ENCODE measurements at places on chromosomes 2 and 18.

- DNase-seq, result no peak
Measured at GRCh38 chr2:231987124-231987727, 25.7 kb downstream of the DIS3L2 start.

- DNase-seq, result no peak
Measured at GRCh38 chr18:10275486-10275885, 178.9 kb upstream of the APCDD1 start.

- DNase-seq, result no peak
Measured at GRCh38 chr2:19062370-19062769, 296.1 kb downstream of the OSR1 start.

- no peak for DNase-seq
Measured at GRCh38 chr18:13232086-13232917, 13.7 kb downstream of the LDLRAD4 start.

GRCh38 chr2:170320948-170321347 lies 143.0 kb downstream of the MYO3B start:
- no peak for DNase-seq

GRCh38 chr18:78965260-78965659 lies 14.4 kb upstream of the SALL3 start:
- no peak for DNase-seq

GRCh38 chr2:217813828-217814227 lies 189.0 kb downstream of the TNS1 start:
- no peak for DNase-seq

DNA sequence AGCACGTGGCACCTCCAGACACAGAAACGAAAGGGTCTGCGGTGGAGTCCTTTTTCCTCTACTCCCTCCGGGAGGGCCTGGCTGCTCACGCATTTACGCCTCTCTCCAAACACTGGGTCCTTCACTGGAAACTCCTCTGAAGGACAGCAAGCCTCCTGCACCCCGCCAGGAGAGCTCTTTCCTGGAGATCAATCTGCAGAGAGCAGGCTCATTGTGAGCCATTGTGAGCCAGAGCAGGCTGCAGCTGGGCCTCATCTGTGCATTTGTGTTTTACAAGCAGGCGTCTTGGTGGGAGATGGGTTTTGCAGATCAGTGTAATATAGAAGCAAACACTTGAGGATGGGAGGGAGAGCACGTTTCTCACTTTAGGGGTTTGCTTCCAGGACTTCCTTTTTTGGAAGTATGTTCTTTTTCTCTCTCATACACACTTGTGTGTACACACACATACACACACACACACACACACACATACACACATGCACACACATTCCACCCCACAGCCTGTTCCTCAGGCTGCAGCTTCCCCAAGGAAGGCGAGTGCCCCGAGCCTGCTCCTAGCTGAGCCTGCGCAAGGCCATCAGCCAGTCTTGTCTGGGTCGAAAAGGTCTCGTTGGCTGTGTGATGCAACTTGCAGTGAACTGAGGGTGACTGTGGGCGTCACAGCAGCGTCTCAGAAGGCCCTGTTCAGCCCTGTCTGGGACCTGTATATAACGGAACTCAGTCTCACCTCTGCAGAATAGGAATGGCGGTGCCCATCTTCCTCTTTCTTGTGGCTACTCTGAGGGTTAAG lies 163.5 kb downstream of the GLI2 start:
- no peak for DNase-seq

DNA sequence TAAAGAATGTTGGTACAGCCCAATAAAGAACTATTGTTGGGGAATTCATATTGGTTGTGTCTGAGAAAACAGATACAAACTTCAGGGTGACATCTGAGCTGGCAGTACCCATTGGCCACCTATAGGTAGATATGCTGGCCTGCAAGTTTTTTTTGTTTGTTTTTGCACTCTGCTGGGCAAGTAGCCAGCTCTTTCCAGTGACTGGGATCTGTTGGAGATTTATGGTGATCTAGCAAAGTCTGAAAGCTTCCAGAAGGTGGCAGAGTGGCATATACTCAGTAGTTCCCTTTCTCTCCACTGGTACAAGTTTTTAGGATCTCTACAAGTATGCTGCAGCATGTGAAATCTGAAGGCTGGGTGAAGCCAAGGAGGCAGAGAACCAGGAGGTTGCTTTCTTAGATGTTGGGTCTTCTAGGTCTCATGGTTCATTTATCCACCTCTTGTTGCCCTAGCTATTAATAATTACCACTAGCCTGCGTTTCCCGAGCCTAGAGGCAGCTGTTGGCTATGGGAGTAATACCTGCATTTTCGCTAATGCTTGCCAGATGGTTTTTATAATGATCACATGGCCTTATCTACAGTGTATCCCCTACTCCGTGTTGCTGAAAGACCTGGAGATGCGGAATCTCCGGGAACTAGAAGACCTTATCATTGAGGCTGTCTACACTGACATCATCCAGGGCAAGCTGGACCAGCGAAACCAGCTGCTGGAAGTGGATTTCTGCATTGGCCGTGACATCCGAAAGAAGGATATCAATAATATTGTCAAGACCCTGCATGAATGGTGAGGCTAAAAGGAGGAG lies 9.5 kb downstream of the COPS7B start:
- no peak for DNase-seq
